Activated T-helper 1 cell treated with anti-CD3 and anti-CD28 coated beads, Interleukin-2, amount 50 U/mL, for 16 hours (primary cell): ENCODE measurements at places on chromosomes 12 and 14.

DNA sequence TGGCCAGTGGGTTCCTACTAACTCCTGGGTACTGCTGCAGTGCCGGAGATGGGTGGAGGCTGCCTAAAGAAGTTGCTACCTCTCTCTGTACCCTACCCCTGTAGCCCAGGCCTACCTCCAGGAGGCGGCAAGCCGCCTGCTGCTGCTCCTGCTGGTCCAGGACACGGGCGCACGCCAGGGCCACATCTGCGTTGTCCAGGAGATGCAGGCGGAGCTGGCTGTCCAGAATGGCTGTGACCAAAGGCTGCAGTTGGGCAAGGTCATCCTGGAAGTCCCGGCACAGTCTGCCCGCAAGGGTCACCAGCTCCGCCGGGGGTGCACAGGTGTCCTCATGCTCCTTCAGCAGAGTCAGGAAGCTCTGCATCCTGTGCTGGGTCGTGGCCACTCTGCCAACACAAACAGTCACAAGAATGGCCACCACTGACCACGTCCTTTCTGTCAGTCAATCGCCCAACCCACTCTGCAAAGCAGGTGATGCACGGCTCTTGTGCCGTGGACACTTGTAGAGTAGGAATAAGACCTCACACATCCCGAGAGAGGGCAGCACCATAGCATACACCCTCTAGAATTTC is 1.6 kb downstream of the ANHX start:
- DNase-seq, result no peak

GRCh38 chr12:41073633-41074472 is 114.3 kb upstream of the PDZRN4 start:
- no peak for DNase-seq

DNA sequence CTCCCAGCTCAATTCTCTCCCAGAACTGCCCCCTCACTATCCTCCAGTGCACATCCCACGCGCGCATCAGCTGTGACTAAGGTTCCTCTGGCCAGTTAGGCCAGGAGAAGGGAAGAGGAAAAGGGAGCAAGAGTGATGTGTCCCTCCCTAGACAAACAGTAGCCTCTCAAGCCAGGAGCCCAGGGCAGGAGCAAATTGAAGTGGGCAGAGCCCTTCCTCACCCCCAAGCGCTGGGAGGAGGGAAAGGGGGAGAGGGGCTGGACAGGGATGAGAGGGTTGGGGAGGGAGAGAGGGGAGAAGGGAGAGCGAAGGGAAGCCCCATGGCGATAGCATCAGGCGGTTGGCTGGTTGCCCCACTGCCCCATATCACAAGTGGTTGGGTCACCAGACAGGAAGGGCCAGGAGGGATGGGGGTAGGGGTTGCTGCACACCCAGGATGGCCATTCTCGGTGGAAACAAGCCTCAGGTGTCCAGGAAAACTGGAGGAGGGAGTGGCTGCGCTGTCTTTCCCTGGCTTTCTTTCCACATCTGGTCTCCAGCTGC is 1.1 kb downstream of the CD63 start:
- DNase-seq, result no peak

DNA sequence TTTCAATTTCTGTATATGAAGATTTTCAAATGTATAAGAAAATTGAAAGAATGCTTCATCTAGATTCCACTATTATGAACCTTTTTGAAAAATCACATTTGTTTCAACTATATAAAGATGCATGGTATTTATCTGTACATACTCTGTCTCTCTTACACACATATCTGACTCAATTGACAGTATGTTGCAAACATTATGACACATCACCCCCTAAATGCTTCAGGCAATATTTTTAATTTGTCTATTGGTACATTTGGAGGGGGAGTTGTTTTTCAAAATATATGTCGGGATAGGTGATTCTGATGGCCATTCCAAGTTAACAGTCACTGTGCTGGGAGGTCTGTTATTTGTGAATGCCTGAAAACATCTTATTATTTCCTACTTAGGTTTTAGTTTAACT is 14.4 kb downstream of the PCNX1 start:
- DNase-seq, result no peak

DNA sequence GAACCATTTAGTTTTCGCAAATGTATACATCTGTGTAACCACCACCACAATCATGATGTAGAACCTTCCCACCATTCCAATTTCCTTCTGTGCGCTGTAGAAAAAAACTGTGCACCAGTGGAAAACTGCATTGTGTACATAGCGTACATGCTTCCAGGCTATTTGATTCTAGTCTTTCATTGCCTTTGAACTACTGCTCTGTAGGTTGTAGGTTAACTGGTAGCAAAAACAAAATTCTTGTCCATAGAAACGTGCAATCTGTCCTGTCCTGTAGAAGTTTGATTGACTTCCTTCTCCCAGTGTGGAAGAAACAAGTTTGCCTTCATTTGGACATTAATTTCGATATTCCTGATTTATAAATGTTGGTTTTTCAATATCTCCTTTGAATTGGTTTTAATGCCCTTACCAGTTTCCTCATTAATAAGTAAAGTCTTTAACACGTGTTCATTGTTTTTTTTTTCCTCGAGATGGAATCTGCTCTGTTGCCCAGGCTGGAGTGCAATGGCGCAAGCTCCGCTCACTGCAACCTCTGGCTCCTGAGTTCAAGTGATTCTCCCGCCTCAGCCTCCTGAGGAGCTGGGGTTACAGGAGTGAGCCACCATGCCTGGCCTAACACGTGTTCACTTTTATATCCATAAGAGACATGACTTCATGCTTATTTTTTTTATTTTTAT is 3.6 kb upstream of the ISM2 start:
- no peak for DNase-seq

- no peak for DNase-seq
Observed at GRCh38 chr12:124371970-124372555, 77.2 kb downstream of the RFLNA start.

GRCh38 chr12:53336181-53336681 is at the start of gene SP7:
Gene SP7 (minus strand): TSS chr12:53336354. CDS start chr12:53335646, 708 bp downstream.
- no peak for DNase-seq

DNA sequence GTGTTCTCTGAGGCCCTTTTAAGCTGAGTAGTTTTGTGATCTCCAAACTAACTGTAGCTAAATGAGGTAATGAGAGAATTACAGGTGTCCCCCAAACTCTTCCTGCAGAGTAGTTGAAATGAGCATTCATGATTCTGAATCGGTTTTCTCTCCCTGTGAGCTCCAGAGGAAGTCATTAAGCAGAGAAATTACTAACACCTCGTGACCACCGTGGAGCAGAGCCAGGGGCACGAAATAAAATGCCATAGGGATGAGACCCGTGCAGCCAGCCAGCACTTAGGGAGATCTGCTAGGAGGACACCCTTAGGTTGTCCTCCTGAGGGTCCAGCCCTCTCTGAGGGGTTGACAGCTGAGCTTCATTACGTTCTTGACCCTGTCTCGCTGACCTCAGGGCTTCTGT is 79.5 kb downstream of the SLC25A47 start:
- DNase-seq, result no peak

DNA sequence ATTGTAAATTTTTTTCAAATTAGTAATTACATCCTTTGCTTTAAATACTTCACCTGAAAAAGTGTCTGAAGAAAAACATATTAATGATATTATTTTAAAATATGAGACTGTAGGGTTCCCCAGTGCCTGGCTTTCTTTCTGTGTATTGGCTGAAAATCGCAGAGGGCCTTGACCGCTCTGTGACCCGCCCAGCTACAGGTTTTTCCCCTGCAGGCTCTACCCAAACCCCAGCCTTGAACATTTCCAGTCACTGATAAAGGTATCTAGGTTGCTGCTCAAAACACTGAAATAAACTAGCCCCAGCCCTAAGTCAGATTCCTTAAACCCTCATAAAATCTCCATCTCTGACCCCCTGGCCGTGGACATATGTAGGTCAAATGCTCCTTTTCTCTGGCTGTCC is 11.9 kb downstream of the KLRG1 start:
- no peak for DNase-seq

GRCh38 chr12:45077251-45077650 is 26.4 kb upstream of the DBX2 start:
- DNase-seq, result no peak

GRCh38 chr14:102120888-102121287 is 18.8 kb upstream of the WDR20 start:
- DNase-seq, result no peak

- no peak for DNase-seq
Observed at GRCh38 chr12:53378724-53379388, 1.1 kb upstream of the SP1 start.

- no peak for DNase-seq
Observed at GRCh38 chr12:113290506-113290905, 44.4 kb downstream of the SLC8B1 start.

DNA sequence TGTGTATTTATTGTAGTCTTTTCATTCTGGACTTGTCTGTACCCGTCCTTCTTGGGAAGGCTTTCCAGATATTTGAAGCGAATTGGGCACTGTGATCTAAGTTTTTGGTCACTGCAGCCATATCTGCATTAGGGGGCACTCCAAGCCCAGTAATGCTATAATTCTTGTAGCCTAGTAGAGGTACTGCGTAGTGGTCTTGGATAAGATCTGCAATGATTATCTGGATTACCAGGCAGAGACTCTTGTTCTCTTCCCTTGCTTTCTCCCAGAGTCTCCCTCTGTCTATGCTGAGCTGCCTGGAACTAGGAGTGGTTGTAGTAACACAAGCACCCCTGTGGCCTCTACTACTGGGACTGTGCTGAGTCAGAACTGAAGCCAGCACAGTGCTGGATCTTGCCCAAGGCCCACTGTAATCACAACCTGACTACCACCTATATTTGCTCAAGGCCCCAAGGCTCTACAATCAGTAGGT is 30.0 kb downstream of the SLC38A2 start:
- DNase-seq, result no peak

DNA sequence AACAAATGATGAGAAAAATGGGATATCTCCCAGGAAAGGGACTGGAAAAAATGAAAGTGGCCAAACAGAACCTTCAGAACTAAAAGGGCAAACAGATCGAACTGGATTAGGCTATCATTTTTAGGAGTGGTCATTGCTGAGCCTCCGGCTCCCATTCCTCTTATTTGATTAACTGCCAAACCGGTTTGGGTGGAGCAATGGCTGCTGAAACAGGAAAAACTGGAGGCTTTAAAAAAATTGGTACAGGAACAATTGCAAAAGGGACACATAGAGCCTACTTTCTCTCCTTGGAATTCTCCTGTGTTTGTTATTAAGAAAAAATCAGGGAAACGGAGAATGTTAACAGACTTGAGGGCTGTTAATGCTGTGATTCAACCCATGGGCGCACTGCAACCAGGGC is 49.7 kb downstream of the TNFAIP2 start:
- DNase-seq, result no peak

DNA sequence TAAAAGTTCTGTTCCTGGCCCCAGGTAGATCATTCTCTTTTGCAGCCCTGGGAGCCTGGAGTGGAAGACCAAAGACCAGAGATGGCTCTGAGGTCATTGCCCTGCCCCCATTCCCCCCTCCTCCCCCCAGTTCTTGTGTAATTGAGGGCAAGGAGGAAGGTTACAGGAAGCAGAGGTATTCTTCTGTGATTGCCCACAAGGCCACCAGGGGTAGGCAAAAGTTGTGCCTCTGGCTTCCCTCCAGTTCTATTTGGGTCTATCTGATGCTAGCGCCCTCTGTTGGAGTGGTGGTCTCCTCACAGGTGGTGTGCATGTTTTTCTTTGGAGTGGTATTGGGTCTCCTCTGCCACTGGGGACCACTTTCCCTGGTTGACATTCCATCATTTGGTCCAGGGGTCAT is 41.2 kb upstream of the CRY1 start:
- no peak for DNase-seq

DNA sequence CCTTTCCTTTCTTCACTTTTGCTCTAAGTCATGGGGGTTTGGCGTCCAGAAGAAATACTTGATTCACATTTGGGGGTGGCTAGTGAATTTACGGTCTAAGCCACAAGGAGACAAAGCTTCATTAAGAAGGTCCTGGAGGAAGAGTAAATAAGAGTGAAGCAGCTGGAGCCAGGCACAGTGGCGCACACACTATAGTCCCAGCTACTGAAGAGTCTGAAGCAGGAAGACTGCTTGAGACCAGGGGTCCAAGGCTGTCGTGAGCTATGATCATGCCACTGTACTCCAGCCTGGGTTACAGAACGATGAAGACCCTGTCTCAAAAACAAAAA is 23.3 kb downstream of the ACTN1 start:
- no peak for DNase-seq

DNA sequence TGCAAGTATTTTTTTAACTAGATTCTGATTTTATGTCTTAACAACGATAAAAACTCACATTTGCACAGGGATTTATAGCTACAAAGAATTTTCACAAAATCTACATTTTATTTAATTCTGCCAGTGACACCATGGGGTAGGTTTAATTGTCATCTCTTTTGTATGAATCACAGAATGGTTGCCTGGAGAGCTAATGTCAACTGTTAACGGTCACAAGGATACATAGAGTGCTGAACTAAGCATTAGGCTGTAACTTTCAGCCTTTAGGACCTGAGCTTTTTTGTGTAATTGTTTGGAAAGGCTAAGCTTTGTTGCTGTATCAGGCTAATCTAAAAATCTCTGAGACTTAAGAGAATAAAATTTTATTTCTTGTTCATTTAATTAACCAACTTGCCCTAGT is 465.3 kb upstream of the TBX3 start:
- no peak for DNase-seq

- DNase-seq, result no peak
Observed at GRCh38 chr12:102095677-102096263, 24.1 kb downstream of the NUP37 start.

DNA sequence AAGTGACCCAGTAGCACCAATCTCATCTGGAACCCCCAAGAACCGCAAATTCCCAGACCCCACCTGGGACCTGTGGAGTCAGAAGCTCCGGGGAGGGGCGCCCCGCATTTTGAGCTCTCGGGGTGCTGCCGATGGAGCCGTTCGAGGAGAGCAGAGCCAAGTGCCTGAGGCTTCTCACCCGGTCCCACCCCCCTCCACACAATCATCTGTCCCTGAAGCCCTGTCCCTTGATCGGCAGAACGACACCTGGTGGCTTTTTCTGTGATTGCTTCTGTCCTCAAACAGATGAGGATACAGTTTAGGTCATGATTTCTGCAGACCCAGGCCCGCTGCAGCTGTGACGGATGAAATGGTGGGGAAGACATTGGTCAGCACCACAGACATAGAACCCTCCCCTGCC is 74.7 kb downstream of the NOC4L start:
- DNase-seq, result peak; percentile 7

GRCh38 chr12:72075891-72076557 is 137.4 kb downstream of the TPH2 start:
- no peak for DNase-seq

GRCh38 chr12:120971299-120972180 is 6.8 kb upstream of the HNF1A start:
- DNase-seq, result no peak

DNA sequence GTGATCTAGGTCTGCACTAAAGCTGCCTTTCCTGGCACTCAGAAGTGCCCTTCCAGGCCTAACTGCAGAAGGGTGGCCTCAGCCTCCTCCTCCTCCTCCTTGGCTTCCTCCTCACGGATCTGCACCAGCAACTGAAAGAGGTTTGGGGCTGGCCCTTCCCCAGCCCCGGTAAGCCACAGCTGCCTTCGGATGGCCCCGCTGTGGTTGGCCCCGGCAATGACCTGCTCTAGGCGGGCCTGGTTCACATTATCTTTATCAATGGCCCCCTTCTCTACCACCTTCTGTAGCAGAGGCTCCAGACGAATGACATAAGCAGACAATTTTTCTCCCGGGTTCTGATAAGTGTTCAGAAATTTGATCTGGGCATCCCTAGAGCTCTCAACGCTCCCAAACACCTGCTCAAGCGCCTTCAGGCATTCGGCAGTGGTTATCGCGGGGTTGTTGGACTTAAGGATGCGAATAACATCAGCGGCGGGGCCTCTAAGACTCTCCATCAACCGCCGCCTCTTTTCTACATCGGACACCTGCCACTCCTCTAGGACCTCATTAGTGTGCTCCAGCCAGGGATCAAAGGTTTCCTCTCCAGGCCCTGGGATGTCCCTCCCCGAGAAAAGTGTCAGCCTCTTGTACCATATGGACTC is 1.5 kb downstream of the PNMA1 start:
- no peak for DNase-seq

- DNase-seq, result no peak
Observed at GRCh38 chr14:21107283-21107800, 6.5 kb downstream of the TMEM253 start.
